ENCODE measurements at places on chromosomes 7 and 10.

DNA sequence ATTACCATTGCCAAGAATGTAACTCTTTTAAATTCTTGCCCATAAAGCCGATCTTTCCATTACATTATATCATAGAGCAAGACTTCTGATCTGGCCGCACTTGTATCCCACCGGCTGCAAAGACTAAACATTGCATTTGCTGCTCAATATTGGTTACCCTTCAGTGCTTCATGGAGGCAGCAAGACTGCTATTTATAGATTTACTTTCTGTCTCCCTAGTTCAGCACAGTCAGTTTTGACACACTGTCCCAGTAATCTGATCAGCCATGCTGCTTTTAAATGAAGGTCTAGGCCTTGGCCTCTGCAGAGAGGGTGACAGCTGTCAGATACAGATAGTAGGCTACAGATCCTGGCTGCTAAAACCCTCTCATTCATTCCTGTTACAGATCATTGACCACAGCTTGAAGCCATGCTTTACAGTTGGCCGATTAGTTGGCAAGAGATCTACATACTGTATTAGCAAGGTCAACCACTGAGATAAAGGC lies 562.6 kb upstream of the GALNT17 start:
- DNase-seq, result no peak

DNA sequence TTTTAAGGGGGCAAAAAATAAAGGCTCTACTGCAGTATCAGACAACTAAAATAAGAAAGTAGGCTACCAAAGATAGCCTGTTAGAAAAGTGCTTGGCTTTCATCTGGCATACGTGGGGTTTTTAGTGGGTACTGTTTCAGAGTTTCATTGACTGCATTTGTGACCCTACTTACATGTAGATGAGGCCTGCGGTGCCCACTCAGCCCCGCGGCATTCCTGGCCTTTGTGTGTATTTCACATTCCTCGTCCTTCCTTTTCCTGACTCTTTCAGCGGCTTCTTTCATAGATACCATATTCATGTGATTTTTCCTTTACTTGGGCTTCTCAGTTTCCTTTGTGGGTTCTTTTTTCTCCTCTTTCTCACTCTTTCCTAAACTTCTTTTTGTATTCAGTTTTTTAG lies 50.7 kb downstream of the UBE3C start:
- no peak for DNase-seq

GRCh38 chr10:126851414-126852108 lies 53.7 kb upstream of the DOCK1 start:
- DNase-seq, result no peak

GRCh38 chr10:93844979-93845626 lies 48.7 kb upstream of the SLC35G1 start:
- DNase-seq, result no peak

- DNase-seq, result no peak
Observed at GRCh38 chr10:996031-996430, 7.8 kb downstream of the GTPBP4 start.

DNA sequence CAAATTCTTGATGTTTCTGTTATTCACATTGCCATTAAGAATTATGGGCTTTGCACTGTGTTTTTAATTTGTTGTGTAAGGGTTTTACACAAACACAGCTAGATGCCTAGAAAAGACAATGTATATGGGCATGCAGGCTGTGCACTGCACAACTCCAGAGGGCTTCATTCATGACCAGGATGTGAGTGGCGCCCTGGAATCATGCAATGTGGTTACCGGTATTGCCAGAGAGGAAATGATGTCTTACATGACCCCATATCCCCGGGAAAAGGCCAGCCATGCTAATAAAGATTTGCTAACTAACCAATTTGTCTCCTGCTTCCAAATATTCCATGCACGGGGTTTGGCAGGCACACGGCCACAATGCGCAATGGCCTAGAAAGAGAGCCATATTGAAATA lies 16.9 kb downstream of the KCNMA1 start:
- no peak for DNase-seq

- no peak for DNase-seq
Observed at GRCh38 chr10:80700760-80701444, 163.2 kb downstream of the SH2D4B start.

- no peak for DNase-seq
Observed at GRCh38 chr7:78765943-78766729, 687.3 kb downstream of the MAGI2 start.

DNA sequence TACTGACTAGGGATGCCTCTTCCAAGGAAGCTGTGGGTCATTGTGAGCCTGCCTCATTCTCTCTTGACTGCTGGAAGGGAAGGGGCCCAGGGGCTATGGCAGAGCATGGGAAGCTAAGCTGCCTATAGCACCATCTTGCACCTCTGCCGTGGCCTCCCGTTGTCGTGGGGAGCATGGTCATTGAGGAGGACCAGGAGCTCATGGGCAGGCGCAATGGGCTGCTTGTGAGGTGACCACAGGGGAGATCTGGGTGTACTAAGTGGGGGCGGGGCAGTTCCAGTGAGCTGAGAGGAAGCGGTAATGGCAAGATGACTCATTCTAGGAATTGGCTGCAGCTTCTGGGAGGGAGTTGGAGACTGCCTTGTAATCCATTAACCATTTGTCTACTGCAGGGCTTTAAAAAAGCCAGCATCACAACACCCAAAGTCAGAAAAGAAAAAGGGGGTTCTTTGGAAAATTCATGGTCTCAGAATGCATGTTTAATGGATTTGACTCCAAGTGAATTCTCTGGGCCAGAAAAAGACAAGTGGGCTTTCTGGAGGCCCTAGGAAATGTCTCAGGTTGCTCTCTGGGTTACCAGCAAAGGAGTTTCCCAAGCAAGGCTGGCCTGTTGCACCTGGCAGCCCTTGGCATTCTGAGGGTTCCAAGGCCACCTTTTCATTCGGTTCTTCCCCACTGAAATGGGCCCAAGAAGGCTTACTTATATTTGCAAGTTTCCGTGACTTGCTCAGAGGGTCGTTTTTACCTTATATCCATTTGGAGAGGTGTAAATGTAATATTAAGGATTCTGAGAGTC lies 3.6 kb downstream of the DUSP5 start:
- peak; percentile 64 for DNase-seq

DNA sequence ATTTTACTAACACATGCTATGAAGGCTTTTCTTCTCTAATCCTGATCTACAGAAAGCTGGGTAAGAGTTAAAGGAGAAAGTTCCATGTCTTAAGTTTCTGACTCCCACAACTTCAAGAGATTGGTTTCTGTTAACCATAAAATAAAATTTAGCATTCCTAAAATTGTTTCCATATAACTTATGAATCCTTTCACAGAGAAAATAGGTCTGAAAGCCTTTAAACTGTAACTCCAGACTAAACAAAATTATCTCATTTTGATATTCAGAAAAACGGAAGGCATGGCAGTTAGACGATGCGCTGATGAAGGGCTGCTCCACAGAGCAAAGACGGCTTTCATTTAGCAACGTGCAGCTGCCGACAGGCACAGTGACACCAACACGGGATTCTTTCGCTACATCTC lies 133.3 kb downstream of the SLC25A13 start:
- DNase-seq, result peak; percentile 3

DNA sequence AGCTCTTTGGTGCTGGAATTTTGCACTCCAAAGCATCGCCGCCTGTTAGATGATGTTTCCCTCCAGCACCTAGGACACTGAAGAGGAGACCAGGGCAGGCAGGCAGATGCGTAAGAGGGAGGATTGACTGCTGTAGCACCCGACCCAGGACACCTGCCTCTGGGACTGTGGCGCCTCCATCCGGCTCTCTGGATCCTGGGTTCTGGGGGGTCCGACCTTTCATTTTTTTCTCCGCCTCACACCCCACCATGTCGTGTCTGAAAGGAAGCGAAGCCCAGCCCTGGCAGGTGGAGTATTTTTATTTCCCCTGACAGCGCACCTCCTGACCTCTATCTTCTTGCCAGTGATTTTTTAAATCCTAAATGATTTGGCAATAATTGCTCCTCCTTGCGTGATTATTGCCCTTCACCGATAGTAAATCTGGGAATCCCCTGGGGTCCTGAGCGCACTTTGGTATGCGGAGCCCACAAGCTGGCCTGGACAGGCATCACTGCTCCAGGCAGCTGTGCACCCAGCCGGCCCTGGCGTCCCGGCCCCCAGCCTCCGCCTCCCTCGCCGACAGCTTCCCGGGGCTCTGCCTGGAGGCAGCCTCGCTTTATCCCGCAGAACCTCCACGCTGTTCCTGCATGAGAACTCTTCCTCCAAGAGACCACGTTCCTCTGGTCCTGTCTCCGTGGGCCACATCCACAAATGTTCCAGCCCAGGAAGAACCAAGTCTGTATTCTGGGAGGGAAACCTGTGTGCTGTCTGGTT lies 48.4 kb downstream of the LHPP start:
- no peak for DNase-seq

GRCh38 chr10:87642988-87643387 lies 16.7 kb upstream of the PAPSS2 start:
- DNase-seq, result no peak

- no peak for DNase-seq
Observed at GRCh38 chr7:148794476-148794875, 89.6 kb downstream of the EZH2 start.

DNA sequence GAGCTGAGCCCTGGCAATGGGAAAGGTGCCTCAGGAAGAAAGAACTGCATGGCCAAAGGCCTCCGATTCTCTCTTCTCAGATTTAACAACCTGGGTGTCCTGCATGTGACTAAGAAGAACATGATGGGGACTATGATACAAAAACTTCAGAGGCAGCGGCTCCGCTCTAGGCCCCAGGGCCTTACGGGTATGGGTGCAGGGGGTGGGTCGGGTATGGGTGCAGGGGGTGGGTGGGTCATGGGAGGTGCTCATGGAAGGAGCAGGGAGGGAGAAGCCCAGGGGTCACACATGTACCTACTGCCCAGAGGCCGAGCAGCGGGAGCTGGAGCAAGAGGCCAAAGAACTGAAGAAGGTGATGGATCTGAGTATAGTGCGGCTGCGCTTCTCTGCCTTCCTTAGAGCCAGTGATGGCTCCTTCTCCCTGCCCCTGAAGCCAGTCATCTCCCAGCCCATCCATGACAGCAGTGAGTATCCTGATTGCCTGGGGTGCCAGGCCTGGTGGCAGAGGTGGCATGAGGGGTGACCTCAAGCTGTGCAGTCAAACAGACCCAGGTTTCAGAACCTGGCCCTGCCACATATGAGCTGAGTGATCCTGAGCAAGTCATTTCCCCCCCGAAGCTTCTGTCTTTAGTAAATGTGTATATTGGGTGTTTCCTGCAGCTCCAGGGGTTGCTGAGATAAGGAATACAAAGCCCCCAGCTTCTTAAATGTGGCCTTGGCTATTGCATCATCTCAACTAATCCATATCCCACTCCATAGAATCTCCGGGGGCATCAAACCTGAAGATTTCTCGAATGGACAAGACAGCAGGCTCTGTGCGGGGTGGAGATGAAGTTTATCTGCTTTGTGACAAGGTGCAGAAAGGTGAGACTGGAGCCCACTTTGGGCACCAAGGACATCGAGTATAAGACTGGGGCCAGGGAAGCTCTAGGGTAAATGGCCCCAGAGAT lies 2.0 kb downstream of the NFKB2 start:
- DNase-seq, result no peak

- DNase-seq, result no peak
Observed at GRCh38 chr7:53657586-53657985, 622.2 kb downstream of the POM121L12 start.

GRCh38 chr7:73567846-73568685 lies 10.3 kb downstream of the TBL2 start:
- DNase-seq, result no peak

DNA sequence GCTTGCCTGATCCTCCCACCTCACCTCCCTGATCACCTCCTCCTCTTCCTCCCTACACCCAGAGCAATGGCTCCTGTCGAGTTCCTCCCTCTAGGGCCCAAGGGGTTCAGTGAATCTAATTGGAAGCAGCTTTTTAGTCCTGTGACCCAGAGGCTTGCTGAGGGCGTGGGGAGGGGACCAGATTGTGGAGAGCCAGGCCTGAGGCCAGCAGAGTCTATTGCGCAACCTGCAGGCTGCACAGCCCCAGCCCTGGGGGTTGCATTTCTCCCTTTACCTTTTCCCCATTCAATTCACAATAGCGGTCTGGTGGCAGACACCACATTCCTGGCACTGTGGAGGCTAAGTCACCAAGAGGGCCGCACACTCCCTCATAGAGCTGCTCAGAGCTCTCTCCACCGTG lies 32.5 kb downstream of the GHRHR start:
- no peak for DNase-seq

- DNase-seq, result no peak
Observed at GRCh38 chr10:48450233-48450740, 143.8 kb downstream of the MAPK8 start.

DNA sequence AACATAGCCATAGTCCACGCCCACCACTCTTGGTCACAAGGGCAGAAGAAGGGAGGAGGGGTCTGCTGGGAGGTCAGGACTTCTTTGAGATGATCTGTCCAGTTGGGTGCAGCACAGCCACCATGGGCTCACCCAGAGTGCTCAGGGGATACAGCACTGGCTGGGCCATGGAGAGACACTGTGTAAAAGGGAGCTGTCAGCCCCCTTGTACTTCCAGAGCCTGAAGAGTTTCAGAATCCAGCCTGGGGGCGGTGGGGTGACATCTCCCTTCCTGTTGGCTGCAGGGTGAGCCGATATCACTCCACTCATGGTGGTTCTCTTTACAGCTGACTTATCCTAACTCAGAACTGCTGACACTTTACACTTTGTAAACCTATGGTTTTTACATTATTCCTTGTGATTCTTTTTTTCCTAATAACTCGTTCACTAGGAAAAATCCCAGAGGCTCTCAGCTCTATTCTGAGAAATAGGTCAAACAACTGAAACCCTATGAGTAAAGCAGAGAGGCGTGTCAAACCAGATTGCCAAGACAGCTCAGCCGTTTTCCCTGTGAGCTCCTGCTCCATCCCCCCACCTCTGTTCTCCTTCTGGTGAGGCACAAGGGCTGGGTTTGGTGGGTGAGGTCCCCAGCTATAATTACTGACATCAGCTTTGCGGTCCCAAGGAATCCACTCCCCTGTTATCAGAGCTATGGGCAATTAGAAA lies 3.2 kb upstream of the MRPS24 start:
- no peak for DNase-seq

DNA sequence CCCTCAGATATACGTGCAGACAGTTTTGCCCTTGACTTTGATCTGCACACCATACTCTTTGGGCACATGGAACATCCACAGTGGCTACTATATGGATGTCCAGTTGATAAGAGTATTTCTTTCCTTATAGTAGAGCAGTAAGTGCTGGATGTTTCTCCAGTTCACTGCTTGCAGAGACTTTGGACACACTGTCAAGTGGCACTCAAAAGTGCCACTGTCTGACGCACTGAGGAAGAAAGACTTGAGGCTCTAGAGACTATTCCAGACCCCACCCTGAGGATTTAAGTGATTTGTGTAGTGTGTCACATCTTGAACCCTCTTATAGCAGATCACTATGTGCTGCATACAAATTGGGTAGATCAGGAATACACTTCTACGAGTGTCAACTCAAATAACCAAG lies 179.1 kb downstream of the GNAI1 start:
- no peak for DNase-seq

GRCh38 chr10:48437546-48437945 lies 131.1 kb downstream of the MAPK8 start:
- DNase-seq, result no peak

GRCh38 chr10:122227754-122228153 lies 43.3 kb upstream of the BTBD16 start:
- DNase-seq, result no peak

- DNase-seq, result no peak
Observed at GRCh38 chr10:121087129-121087528, 236.0 kb downstream of the WDR11 start.

- no peak for DNase-seq
Observed at GRCh38 chr10:30997536-30998235, 34.0 kb downstream of the ZNF438 start.

All from occipital lobe (tissue), 3 donors.